Stimulated activated CD8-positive, alpha-beta memory T cell treated with anti-CD3 and anti-CD28 coated beads, Interleukin-7, amount 100 ng/mL, for 1 hour (primary cell): ENCODE measurements at places on chromosomes 3 and 15.

DNA sequence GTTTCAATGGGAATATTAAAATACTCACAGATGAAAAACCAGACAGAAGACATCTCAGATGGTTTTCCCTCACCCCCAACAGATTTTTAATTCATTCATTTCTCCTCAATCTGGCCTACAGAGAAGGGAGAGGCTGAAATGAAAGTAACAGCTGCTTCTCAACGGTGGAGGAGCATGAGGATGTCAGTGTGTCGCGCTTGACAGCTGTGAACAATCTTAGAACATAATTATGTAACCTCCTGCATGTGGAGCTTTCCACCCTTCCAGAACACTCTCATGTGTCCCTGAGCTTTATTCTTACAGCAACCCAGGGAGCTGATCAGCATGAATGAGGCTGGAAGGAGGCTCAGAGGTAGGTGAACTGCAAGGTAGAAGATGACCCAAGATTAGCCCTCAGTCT, 52.7 kb downstream of the MB21D2 start:
- DNase-seq: no peak

- DNase-seq: no peak
These were observed 50.9 kb upstream of the ALCAM start for GRCh38 chr3:105315815-105316214.

GRCh38 chr15:31051496-31052080, 49.9 kb downstream of the TRPM1 start:
- no peak for DNase-seq

DNA sequence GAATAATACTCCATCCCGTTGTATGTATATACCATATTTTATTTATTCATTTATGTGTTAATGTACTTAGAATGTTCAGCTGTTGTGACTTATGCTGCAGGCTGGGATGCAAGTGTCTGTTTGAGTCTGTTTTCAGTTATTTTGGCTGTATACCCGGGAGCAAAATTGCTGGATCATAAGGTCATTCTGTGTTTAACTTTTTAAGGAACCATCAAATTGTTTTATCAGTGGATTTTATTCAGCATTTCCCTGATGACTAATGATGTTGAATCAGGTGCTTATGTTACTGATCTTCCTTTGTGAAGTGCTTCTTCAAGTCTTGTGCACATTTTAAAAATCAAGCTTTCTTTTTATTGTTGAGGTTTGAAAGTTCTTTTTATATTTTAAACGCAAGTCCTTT, 118.1 kb downstream of the SLC25A26 start:
- no peak for DNase-seq

GRCh38 chr3:59821274-59821673, 771.4 kb upstream of the CFAP20DC start:
- no peak for DNase-seq

DNA sequence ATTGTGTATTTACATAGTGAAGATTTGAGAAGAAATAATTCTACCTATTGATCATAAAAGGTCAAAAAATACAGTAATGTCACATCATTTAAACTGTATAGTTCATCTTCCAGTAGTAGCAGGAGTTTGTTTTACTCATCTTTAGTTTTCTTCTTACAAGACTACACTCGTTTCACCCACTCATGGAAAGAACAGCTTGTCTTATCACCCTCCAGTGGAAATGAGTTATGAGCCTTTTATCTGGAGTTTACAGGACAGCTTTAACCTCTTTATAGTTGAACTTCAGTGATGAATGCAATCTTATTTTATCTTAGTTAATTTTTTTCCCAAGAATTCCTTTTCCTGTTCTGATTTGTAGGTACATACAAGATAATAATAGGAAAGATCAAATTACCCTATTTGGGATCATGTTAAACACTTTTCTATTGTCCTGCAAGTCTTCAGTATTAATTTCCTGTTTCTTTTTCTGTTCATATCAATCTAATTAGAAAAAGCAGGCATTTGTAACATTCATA, 36.8 kb downstream of the RBMS3 start:
- DNase-seq: no peak

DNA sequence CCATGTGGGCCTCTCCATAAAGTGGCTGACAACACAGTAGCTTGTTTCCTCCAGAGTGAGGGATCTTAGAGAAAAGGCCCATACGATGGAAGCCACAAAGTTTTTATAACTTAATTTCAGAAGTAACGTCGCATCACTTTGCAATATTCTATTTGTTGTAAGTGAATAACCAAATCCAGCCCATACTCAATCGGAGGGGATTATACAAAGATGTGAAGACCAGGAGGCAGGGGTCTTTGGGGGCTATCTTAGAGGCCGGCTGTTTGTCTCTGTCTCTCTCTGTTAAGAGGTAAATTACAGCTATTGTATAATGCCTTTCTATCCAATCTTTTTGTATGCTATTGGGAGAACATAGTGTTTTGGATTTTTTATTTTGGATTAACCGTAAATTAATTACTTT, 9.1 kb downstream of the ARIH1 start:
- DNase-seq: no peak

DNA sequence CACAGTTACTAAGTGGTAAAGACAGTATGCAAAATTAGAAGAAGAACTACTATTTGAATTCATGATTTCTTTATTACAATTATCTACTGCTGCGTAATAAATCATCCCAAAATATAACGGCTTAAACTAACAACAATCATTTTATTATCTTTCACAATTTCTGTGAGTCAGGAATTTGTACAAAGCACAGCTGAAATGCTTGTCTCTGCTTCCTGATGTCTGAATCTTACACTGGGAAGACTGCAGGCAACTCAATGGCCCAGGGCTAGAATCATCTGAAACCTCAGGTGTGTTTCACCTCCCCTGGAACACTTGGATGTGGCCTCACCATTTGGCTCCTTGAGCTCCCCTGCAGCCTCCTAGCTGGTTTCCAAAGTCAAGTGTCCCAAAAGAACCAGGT, 145.1 kb downstream of the MAGI1 start:
- no peak for DNase-seq

DNA sequence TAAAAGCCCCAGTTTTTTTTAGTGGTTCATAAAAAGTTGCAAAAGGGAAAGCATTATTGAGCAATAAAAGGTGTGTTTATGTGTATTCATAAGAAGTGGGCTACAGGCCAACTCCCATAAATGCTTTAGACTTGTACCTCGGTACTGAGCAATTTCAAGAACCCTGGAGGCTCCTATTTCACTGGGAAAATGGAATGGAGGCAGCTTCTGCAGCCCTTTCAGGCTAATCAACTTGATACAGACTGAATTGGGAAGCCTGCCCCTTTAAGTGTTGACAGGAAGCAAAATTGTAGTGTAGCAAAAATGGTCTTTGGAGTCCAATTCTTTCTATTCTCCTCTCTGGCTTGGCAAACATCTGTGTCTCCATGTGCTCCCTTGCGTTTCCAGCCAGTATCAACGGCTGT, 118.8 kb downstream of the ECT2 start:
- DNase-seq: no peak

DNA sequence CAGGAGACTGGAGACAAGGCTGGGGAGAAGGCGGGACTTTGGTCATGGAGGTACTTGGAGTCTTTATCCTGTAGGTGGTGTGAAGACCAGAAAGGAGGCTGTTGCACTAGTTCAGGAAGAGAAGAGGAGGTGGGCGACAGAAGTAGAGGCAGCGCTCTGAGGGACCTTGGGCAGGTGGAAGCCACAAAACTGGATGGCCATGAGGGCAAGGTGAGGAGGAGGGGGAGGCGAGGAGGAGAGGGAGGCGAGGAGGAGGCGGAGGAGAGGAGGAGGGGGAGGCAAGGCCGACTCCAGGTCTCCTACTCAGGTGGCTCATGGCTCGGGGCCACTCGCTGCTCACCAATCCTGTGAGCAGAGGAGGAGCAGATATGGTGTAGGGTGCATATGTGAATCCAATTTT, 125.6 kb downstream of the RPLP1 start:
- no peak for DNase-seq

GRCh38 chr3:188232656-188233055, 78.7 kb downstream of the LPP start:
- no peak for DNase-seq

GRCh38 chr3:54159917-54160316, 37.6 kb downstream of the CACNA2D3 start:
- DNase-seq: no peak

DNA sequence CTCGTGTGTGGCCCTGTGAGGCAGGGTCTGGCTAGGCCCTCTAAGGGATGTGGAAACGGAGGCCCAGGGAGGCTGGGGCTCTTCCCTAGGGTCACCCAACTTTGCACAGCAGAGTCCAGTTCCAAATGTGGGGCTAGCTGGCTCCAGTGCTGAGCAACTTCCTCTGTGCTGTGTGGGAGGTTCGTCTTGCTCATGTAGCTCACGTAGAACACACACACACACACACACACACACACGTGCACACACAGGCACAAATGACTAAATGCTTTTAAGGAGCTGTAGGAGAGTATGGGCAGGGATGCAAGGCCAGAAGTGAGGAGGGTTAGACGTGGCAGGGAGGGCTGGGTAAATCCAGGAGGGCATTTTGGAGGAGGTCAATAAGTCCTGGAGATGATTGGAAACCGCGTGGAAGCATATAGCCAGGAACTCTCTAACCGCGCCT, 213.8 kb downstream of the RPLP1 start:
- no peak for DNase-seq

- DNase-seq: no peak
These were observed 631.3 kb downstream of the FOXP1 start for GRCh38 chr3:70952033-70952747.

- no peak for DNase-seq
These were observed 214.5 kb downstream of the MTHFS start for GRCh38 chr15:79682285-79682684.

DNA sequence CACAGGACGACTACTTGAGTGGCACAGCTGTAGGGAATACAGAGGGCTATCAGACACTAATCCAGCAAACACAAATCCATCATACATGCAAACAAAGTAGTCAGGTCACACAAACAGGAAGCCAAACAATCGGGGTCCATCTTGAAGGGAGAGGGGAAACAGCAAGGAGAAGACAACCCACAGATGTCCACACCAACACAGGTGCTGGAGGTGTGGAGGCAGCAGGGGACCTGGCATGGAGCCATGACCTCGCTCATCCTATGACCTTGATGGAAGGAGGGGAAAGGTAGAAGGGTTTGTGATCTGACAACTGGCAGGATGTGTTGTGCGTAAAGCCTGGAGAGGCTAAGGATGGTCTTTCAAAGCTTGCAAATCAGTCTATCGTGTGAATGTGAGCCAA, 39.9 kb upstream of the SKOR1 start:
- no peak for DNase-seq

- no peak for DNase-seq
These were observed 34.2 kb upstream of the CHRNB4 start for GRCh38 chr15:78675206-78675605.

DNA sequence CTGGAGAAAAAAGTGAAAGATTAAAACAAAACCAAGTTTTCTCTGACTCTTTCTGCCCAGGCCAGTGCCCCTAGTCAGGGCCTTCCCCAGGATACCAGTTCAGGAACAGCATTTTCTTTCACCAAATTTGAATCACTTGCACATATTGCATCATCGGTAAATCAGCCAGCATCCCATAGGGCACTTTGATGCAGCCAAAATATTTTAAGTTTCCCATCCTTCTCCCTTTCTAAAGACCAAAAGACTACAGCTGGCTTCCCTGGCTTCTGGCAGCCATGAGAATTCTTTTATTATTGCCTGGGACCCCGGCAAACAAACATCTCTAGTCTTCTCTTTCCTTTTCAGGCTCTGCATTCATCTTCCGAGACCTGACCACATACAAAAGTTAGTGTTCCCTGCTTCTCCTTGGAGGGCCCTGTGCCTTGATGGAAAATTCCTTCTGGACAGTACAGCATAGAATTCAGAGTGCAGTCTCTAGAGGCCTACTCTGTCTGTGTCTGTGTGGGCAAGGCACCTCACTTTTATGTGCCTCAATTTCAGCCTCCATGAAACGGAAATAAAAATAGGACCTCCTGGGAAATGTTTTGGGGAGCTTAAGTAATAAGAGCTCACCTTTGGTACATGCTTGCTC, 348.0 kb downstream of the VPS13C start:
- no peak for DNase-seq

DNA sequence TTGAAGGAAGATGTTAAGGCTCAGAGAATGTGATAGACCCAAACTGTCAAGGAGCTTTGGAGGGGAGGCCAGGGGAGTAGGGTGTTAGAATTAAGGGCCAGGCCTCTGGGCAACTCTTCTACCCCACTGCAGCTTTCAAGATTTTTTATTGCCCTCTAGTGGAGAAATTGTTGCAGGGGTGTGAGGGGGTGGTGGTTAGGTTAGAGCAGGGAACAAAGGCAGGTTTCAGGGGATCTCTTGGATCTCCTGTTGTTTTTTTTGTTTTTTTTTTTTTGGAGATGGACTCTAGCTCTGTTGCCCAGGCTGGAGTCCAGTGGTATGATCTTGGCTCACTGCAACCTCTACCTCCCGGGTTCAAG, 1.4 kb upstream of the SEC13 start:
- DNase-seq: no peak

- no peak for DNase-seq
These were observed 808 bp downstream of the ARRDC4 start for GRCh38 chr15:97961067-97961954.
